ENCODE measurements at places on chromosomes 7 and 10.

DNA sequence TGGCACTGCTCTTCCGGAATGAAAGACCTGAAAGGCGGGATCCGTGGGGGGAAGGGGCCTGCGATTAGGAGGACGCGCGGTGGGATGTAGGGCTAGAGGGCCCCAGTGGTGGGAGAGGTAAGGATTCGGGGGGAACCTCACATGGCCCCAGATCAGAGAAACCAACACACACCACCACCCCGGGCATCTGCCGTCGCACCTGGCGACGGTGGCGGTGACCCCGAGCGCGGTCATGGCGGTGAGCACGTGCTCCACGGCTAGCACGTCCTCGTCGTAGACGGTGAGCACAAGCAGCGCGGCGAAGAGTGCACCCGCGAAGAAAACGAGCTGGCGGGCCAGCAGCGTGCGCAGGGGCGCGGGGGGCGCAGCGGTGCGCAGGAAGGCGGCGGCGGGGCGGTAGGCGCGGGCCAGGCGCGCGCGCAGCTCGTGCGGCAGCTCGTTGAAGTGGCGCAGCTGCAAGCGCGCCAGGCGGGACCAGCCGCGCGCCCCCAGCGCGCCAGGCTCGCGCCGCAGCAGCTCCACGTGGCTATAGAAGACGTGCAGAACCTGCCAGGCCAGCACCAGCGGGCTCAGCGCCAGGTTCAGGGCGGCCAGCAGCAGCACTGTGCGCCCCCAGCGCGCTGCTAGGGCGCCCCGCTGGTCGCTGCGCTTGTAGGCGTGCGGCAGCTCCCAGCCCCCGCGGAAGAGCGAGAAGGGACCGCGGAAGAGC is 5.7 kb downstream of the ATG9B start:
- no peak for DNase-seq

DNA sequence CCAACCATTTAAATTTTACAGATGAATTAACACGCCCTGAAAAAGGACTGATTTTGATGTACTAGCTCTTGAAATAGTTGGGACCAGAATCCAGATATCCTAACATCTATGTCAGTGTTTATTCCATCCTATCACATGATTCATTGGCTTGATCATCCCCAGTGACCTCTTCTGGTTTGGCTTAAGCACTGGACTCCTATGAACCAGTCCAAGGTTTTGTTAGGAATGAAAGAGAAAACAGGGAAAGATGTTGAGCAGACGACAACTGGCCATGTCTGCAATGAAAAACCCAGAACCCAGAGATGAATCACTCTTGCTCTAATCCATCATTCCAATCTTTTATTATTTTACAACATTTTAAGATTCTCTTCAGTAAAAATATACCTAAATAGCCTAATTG is 1080.9 kb downstream of the SORCS1 start:
- no peak for DNase-seq

DNA sequence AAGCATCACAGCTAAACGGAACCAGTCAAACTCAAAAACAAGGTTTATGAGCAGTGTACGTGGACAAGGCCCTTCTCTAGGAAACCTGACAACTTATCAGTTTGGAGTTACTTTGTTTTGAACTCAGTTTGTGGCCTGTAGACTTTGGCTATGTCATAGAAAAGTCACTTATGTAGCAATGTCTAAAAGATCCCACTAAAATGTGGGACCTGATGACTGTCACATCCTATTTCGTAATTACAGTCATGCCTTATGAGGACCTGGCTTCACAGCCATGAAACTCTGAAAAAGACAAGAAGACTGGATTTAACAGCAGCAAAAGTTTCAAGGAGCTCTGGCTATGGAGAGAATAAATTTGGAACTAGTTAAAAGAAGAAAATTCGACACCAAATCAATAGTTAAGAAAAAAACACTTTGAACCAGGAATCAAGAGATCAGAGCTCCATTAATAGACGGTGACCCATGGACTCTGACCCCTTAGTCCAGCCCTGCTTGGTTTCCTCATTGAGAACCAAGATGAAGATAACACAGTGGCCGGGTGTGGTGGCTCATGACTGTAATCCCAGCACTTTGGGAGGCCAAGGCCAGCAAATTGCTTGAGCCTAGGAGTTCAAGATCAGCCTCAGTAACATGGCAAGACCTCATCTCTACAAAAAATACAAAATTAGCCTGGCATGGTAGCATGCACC is 204.3 kb downstream of the SFMBT2 start:
- DNase-seq: no peak

GRCh38 chr7:98206451-98207330 is 4.5 kb upstream of the BHLHA15 start:
- DNase-seq: no peak

DNA sequence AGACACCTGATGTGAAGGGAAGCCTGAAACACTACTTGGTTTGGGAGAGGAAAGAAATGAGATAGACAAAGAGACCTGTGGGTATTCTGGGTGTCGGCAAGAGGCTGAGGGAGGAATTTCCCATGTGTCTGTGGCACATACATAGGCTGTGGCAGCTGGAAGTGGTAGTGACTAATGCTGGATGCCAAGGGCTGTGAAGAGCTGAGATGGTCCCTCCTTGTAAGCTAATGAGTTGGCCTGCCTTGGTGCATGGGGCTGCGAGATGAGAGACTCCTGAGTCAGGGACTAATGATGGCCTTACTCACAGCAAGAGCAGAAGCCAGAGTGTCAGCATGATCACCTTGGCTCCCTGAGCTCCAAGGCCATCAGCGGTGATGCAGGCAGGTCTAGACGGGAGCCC is 119.0 kb upstream of the EEPD1 start:
- DNase-seq: no peak

DNA sequence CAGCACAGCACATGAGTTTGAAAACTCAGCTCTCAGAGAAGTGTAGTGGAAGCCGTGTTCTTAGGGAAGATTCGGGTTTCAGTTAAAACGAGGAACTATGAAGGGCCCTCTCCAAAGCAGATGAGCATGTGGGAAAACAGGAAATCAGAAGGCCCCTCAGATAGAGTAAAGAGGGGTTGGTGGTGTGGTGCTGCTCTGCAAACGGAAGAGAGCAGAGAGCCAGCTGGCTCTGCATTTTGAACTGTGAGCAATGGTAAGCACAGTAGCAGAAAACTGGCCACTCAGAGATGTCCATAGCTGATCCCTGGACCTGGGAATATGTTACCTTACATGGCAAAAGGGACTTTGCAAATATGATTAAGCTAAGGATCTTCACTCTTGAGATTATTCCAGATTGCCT is 27.9 kb upstream of the CUL1 start:
- no peak for DNase-seq

DNA sequence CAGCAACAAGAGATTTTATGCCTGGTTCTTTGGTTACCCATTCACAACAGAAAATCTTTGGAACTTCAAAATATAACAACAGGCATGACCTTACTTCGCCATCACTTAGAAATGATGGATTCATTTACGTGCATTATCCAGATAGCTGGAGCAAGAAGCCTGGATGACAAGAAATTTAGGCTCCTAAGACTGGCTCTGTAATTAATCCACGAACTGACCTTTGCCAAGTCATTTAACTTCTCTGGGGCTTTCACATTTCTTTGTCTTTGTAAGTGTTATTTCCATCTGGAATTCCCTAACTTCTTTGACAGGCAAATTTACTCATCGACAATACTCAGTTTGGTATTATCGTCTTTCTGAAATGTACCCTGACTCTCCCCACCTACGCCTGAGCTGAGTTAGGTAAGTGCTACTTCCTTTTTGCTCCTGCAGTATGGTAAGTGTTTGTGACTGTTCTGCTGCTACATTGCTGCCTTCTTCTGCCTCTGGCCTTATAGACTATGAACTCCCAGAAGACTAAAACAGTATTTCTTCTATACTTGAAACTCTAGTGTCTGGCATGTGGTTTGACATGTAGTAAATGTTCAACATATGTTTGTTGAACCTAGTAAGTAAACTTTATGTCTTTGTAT is 5.5 kb upstream of the MDFIC start:
- DNase-seq: no peak

DNA sequence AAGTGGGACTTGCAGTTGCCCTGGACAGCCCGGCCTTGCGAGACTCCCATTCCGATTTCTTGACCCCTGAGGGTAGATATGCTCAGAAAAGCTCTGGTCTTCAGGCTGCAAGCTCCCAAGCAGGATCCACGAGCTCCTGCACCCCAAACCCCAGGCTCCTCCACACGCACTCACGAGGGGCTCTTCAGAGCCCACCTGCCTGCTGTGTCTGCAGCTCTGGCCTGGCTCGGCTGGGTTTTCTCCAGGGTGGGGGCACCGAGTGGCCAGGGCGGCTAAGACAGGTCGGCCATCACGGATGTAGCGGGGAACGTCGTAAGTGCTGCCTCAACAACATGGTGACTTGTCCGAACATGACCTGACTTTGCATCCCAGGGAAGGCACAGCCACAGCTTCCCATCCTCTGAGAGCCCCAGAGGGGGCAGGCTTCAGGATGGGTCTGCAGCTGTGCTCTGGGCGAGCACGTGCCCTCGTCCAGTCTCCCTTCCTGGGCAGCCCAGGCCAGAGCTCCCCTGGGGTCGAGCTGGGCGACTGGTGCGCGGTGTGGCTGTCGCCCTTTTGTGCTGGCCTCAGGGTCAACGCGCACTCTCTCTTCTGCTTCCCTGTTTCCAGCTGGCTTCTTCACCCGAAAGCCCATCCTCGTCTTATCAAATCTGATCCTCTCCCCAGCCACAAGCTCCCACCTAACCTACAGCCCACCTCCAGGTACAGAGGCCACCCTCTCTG is 415.3 kb downstream of the DNAJB6 start:
- DNase-seq: no peak

DNA sequence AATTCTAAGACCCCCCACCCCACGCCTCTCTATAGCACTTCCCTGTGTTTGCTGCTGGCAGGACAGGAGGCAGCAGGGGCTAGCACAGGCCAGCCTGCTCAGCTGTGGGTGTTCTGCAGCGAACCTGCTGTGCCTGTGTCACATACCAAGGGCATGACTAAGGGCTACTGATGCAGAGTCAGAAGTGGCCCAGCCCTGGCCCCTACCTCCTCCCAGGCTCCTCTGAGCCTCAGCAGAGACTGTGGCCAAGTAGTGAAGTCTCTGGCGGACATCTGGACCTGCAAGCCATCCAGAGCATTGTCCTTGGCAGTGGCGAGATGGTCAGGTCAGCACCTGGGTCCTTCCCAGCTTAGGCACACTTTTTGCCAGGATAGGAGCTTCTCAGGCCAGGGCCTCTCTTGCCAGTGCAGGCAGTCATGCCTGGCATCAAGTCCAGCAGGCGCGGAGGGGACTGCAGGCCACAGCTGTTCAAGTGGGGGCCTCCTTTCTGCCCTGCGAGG is 116.3 kb upstream of the RET start:
- no peak for DNase-seq

DNA sequence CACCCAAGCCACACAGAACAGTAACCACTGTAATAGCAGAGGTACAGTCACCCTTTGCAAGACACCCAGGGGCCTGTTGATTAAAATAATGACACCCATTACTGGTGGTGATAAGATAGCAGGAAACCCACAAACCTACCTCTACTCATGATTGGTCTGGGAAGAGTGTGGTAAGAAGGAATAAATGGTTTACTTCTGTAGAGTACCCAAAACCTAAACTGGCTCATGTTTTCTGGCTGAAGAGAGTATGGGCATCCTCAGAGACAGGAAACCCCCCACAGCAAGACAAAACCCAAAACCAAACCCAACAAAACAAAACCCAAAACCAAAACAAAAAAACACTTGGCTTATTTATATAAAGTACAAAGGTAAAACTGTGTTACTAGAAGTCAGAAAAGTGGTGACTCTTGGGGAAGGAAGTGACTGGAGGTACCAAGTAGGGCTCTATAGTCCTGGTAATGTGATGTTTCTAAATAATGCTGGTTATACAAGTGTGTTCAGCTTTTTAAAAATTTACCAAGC is 15.5 kb upstream of the DNAJB12 start:
- DNase-seq: no peak

DNA sequence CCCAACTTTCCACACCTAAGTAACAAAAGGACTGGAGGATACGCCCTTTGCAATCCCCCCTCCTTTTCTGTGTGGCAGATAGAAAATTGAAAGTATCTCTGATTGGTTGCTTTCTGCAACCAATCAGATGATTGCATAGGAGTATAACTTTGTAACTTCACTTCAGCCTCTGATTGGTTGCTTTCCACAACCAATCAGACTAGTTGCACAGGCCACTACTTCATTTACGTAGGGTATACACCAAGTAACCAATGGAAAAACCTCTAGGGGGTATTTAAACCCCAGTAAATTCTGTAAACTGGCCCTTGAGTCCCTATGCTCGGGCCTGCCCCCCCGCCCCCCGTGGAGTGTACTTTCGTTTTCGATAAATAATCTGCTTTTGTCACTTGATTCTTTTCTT is 1080.4 kb downstream of the CNTNAP2 start:
- no peak for DNase-seq

GRCh38 chr7:131945313-131945911 is 389.0 kb upstream of the PODXL start:
- DNase-seq: no peak

DNA sequence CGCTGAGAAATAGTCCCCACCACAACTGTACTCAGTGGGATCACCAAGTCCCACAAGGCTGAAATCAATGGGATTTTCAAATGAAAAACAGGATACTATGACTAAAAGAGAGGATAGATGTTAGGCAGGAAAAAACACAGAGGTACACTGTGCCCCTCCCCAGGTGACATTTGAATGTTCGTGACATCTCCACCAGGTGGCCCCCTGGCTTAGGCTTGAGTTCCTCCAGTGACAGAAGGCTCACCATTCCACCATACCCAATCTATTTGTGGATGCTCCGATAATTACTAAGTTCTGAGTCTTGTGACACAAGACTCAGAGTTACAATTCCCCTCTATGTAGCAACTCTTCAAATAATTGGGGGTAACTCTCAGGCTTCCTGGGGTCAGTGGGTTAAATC is 77.5 kb upstream of the KCNMA1 start:
- DNase-seq: no peak

DNA sequence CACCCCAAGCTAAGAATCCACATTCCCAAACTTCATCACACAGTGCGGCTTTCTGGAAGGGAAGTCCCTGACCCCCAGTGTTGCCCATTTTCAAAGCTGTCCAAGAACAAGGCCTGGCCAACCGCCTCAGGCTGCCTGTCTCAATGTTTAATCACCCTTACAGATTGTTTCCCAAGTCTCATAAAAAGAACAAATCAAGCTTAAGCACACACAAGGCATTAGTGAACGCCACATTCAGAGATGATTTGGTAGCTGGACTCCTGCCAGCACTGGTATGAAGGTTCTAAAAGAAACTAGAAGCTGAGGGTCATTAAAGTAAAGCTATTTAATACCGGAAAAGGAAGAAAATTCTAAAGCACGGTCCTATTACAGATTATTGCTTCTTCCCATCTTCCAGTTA is 35.6 kb downstream of the C10orf90 start:
- no peak for DNase-seq

DNA sequence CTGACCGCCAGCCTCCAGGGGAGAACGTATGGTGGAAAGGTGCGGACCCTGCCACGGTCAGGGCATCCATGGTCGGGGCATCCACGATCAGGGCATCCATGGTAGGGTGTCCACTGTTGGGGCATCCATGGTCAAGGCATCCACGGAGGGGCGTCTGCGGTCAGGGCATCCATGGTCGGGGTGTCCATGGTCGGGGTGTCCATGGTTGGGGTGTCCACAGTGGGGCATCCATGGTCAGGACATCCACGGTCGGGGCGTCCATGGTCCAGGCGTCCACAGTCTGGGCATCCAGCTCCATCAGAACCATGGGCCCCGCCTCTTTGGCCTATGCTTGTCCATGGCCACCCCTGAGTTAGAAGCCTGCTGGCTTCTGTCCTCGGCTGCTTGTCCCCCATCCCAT is 148.1 kb downstream of the ADARB2 start:
- no peak for DNase-seq

GRCh38 chr7:47956220-47956619 is 8.0 kb upstream of the PKD1L1 start:
- DNase-seq: no peak
